Myometrial cell (primary cell): ENCODE measurements at places on chromosomes 5 and 9. TPM values are rescaled to one million over a fixed set of nuclear protein-coding genes. Genes with fewer than 3 reads are reported as not detected.

Gene SPATA9
- total RNA-seq: not detected in 2 replicates

Gene IFNA13
- not detected in 2 replicates for total RNA-seq

Gene PHF24
- total RNA-seq: not detected in 2 replicates

Gene MYMK
- not detected in 2 replicates for total RNA-seq

Gene GLRA1
- not detected in 2 replicates for total RNA-seq

Gene IGIP
- 2.3 and 3.7 TPM in 2 replicates for total RNA-seq
